Activated CD4-positive, alpha-beta T cell treated with anti-CD3 and anti-CD28 coated beads, Interleukin-2, amount 10 ng/mL, durations not matched to agents 7 days and 5 days (primary cell): ENCODE measurements at places on chromosomes 16 and 17.

DNA sequence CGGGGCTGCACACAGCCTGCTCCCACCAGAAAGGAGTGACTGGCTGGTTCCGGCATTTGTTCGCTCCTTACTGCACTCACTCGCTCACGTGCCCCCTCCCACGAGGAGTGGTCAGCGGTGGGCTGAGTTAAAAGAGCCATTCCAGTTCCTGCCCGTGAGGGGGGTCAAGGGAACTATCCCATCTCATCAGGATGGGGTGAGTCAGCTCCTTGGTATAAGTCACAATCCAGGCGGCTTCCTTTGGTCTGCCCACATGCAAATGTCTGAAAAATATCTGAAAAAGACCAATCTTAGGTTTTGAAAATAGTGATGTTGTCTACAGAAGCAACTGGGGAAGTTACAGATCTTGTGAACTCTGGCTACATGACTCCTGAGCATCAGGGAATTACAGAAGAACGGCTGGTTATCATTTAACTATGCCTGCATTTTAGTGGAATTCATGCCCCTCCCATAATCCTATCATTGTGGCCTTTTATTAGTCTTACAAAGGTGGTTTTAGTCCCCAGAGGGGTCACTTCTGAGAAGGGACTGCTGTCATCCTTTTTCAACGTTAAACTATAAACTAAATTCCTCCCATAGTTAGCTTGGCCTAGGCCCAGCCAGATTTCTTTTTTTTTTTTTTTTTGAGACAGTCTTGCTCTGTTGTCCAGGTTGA, 9.8 kb upstream of the TNFSF12 start:
- no peak for DNase-seq

- DNase-seq, result no peak
These were observed 9.5 kb downstream of the KNOP1 start for GRCh38 chr16:19708296-19709205.

DNA sequence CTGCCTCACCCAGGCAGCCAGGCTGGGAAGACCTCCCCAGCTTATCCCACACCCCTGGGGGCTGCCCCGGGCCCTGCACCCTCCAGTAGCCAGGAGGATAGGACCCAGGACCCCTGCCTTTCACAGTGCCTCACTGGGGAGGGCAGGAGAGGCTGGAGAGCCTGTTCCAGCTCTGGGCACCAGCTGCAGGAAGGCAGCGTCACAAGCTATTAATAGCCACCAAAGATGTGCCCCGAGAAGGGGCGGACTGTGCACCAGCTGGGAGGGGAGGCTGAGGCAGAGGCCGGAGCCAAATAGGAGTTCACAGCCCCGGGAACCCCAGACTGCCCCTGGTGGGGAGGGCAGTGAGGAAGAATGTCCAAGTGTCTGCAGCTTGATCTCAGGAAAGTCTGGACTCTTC, 8.8 kb downstream of the SBK1 start:
- DNase-seq, result no peak

GRCh38 chr17:75457047-75457654, 716 bp downstream of the TMEM94 start:
- DNase-seq, result peak; percentile 11

GRCh38 chr17:21129023-21129681, 2.4 kb downstream of the DHRS7B start:
- DNase-seq, result no peak

DNA sequence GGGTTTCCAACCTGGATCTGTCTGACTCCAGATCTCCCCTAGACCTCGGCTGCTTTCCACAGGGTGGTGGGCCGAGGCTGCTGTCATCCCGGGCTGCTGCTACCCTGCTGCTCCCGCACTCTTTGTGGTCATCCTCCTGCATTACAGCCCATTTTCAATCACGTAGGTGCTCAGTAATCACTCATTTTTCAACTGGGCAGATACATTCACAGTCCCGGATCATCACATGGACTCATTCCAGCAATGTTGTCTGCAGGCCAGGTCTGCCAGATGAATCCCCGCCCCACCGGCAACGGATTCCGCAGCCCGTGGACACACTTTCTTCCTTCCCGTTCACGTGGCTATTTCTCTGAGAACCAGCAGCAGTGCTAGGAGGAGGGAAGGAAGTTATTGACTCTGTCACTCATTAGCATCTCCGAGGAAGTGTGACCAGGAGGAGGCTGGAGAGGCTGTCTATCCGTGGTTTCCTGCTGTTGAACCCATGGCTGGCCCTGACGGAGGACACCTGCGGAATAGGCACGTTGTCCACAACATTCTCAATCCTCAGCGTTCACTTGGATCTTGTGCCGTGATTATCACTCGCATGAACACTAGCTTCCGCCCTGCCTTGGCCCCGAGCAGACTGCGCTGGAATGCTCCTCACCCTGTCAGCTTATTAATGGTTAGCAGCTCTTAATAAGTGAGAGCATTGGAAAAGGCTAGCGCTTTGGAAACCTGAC, 14.7 kb upstream of the ZCCHC14 start:
- no peak for DNase-seq

- DNase-seq, result no peak
These were observed 10.0 kb upstream of the RPL13 start for GRCh38 chr16:89550421-89551007.

GRCh38 chr17:64120159-64120810, 9.7 kb downstream of the ERN1 start:
- no peak for DNase-seq

DNA sequence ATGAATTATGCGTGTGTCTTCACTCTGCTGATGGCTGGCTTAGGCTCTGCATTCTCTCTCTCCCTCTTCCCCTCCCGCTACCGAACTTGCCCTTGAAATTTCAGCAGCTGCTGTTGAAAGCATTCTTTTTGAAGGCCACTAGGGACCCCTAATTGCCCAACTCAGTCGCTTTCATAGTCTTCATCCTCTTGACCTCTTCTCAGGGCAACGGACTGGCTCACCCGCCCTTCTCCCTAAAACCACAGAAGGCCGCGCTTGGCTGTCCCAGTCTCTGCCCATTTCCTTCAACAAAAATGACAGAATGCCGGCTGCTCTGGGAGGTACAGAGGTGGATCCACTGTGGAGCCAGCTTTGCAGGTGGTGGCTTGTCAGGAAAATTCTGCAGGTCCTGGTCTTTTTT, 21.0 kb upstream of the FMNL1 start:
- no peak for DNase-seq

DNA sequence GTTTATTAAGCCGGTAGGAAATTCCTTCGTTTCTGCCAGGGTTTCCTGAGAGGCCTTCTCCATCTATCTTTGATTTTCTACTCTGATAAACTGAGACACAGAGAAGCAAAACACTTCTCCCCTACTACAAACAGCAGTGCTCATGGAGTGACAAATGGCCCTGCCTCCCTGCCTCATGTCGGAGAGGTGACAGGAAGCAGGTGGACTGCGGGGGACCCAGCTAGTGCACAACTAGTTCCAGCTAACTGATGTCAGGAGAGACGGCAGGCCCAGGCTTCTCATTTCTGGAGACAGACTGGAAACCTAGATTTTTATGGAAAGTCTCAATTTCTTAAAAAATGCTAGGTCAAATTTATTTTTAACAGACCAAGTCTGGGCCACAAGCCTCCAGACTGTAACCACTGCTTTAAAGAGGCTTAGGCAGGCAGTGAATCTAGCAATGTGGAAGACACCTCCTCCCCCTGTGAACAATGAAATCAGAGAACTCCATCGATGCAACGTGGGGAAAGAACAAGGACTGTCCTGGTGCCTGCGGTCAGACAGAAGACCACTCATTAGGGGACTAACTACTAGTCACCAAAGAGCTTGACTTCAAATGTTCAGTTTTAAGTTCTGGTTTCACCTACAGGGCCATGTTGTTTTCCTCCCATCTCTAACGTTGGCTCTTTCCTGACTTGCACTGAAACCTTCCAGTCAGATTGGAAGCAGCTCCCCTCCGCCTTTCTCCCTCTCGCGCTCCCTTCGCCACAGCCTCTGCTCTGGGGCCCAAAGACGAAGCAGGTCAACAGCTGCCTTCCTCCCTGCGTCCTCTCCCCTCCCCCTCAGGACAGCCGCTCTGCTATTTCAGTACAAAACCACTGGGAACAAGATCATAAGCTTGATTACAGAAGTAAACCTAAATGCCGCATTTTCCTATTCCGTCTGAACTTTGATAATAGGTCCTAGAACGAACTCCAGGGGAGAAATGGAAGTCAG, 17.6 kb downstream of the GTF3C1 start:
- no peak for DNase-seq

DNA sequence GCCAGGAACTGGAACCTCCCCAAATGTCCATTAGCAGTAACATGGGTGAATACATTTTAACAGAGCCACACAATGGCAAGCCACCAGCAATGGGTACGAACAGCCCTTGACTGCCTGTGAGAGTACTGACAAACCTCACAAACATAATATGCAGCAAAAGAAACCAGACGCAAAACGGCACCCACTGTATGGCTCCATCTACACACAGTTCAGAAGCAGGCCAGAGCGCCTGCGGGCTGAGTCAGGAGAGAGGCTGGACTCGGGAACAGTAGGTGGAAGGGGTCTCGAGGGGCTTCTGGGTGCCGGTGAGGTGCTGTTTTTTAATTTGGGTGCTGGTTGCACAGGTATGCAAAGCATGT, 77.4 kb upstream of the TOB1 start:
- DNase-seq, result no peak

DNA sequence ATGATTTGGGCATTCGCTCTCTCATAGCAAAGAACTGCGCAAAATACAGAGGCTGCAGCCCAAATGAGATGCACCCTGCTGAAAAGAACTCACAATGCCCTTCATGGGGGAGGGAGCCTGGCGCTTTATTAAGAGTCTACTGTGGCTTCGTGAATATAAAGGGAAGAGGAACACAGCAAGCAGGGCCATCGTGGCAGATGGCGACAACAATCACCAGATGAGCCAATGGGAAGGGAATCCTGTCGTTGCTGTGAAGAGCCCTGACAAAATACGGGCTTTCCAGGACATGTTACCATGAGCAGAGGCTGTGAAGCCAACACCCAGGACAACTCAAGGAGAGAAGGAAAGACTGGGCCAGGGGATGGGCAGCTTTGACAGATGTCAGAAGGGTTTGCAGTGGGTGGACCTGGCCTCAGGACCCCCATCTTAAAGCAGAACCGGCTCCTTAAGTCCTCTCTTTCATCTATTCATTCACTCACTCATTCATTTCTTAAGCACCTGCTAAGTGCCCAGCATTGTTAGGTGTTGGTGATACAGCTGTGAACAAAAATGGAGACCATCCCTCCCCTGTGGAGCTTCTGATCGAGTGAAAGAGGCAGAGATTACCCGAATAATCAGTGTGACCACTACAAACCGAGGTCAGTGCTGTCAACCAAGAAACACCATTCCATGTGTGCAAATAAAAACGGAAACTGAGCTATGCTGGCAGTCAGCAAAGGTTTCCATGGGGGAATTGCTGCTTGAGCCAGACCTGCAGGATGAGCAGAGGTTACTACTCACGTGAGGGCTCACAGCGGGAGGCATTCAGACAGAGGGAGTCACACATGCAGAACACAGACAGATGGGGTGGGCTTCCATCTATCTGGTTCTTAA, 125.8 kb downstream of the DYNLRB2 start:
- DNase-seq, result no peak

- DNase-seq, result no peak
These were observed 164.6 kb downstream of the CPPED1 start for GRCh38 chr16:12639044-12639443.

GRCh38 chr17:75471207-75471606, 14.8 kb downstream of the TMEM94 start:
- no peak for DNase-seq

- DNase-seq, result no peak
These were observed 45.4 kb upstream of the RASD1 start for GRCh38 chr17:17541640-17542001.

- DNase-seq, result no peak
These were observed 5.3 kb upstream of the C16orf74 start for GRCh38 chr16:85755929-85756768.

GRCh38 chr17:77400445-77400870, 259.7 kb downstream of the SEC14L1 start:
- DNase-seq, result peak; percentile 78

DNA sequence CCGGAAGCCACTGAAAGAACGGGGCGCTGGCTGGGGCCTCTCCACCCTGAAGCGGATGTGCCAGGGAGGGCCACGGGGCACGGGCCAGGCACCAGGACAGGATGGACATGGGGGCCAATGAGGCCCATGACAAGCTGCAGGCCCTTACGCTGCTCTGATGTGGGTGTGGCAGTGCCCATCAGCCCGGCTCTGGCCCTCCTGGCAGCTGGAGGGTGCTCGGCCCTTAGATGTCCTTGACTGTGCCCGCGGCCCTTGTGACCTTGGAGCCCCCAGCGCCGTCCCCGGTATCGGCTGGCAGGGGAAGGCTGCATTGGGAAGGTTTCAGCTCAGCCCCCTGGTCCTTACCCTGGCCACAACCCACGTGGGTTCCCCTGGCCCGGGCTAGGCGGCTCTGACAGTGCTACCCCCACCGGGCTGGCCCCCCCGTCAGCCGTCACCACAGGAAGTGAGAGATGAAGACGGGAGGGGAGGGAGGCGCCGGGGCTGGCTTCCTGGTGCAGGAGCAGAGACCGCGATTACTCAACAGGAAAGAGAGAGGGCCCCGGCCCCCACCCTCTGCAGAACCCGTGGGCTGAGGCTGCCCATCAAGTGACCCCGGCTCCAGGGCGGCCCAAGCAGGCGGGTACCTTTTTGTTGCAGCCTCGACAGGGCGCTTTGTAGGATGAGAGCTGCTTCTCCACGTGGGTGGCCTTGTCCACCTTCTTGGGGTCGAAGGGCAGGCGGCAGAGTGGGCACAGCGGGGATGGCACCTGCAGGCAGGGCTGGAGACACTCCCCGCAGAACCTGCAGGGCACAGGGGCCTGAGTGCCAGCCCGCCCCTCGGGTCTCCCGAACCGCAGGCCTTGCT, 5.3 kb downstream of the RNF166 start:
- peak; percentile 97 for DNase-seq

- no peak for DNase-seq
These were observed at the start of gene TBX4 for GRCh38 chr17:61452301-61453290. Gene TBX4, plus strand, starts transcription at chr17:61452422. Its CDS starts 4,069 bp downstream, at chr17:61456491.

DNA sequence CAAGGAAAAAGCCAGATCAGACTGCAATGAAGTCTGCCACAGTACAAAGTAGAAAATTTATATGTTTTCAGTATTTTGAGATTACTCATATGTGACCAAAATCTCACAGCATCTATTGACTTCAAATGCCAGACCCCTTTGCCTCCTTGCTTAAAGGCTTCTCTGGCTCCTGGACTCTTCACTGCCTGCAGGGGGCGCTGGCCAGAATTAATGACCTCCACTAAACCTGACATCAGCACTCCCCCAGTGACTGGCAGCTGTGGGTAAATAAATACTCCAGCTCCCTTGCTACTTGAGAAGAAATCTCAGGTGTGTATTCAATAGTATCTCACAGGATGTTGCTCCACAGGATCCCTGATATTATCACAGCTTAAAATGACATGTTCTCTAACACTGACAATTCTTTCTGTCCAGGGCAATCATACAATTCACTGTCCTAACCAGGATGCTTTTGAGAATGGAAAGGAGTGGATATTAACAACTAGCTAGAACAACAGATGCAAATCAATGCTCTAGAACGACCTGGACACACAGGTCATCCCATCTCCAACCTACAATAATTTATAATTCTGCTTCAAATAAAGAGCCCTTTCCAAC, 4.0 kb downstream of the BECN1 start:
- DNase-seq, result peak; percentile 73
